Fibroblast of the conjunctiva (primary cell): ENCODE measurements at places on chromosomes 3 and 15.
A peak's percentile ranks its signal among the peaks of the same experiment; 100 is the strongest.

DNA sequence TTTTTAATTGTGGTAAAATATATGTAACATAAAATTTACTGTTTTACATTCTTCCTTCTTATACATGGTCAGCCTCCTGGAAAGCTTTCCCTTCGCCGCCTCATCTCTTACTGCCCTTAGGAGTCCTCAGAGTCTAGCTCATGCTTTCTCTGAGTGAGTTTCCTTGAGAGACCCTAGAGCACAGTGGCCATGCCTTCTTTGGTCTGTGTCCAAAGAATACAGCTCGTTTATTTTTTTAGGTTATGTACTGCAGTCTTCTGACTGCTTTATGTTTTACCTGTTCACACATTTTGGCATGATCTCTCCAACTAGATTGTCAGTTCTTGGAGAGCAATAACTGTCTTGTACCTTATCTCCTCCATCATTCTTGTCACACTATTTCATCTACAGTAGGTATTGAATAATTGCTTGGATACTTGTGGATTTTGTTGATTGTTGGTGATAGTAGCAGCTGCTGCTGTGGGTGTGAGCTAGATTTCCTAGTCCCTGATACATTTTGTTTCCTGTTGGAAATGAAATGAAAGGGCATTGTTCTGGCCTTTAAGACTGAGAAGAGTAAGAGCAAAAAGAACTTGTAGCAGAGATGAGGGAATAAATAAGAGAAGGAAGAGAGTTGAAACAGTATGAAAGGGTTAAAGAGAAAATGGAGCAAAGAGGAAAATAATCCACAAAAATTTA is 10.9 kb downstream of the ARIH2 start:
- no peak for DNase-seq

DNA sequence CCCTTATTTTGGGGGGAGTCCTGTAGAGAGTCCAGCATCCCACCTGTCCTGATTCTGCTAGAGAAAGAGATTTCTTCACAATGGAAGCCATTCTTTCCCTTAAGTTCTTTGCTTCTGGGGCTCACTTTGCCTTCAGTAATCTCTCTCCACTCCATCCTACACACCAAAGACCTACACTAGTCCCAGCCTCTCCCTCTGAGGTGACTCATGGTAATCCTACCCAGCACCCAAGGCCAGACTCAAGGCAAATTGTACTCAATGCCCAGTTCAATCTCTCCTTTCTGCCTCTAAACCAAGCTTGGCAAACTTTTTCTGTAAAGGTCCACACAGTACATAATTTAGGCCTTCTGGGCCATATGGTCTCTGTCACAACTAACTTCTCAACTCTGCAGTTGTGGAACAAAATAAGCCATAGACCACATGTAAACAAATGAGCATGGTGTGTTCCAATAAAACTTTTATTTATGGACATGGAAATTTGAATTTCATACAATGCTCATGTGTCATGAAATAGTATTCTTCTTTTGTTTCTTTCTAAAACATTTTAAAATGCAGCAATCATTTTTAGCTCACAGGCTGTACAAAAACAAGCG is 72.5 kb downstream of the MRPL46 start:
- DNase-seq, result no peak

DNA sequence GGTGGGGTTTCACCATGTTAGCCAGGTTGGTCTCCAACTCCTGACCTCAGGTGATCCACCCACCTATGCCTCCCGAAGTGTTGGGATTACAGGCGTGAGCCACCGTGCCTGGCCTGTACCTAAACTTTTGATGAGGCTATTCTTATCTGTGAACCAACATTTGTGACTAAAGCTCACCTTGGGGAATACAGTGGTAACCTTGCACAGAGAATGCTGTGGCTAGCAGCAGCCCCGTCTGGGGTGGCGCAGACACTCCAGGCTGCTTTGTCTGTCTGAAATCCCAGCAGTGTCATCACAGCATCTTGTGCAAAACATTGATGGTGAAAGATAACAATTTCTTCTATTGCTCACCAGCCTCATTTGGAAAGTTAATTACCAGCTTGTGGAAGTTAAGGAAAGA is 58.9 kb downstream of the CMTM8 start:
- no peak for DNase-seq

GRCh38 chr3:196117809-196118208 is 35.9 kb upstream of the TFRC start:
- DNase-seq, result no peak

- DNase-seq, result no peak
Measured at GRCh38 chr15:63986751-63987341, 59.4 kb downstream of the DAPK2 start.

DNA sequence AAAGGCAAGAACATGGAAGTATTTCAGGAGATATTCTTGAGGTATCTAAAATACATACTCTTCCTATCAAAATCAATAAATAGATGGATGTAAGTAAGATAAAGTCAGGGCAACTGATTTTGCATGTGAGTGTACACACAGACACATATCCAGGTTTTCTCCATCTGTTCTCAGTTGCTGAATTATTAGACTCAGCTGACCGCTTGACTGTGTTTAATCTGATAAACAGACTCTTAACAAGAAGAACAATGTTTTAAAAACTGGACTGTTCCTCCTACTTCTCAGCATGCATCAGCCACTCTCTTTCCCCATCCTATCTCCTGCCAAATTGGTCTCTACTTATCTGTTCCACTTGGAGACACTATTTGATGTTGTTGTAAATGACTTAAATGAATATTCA is 73.5 kb downstream of the GOLGA8G start:
- no peak for DNase-seq

- no peak for DNase-seq
Measured at GRCh38 chr15:34987609-34988026, 469 bp downstream of the ZNF770 start.

GRCh38 chr3:170109579-170110293 is 71.8 kb downstream of the PHC3 start:
- DNase-seq, result no peak

- DNase-seq, result no peak
Measured at GRCh38 chr3:13391308-13391707, 28.8 kb downstream of the NUP210 start.

- no peak for DNase-seq
Measured at GRCh38 chr15:100438570-100438969, 90.2 kb downstream of the CERS3 start.

DNA sequence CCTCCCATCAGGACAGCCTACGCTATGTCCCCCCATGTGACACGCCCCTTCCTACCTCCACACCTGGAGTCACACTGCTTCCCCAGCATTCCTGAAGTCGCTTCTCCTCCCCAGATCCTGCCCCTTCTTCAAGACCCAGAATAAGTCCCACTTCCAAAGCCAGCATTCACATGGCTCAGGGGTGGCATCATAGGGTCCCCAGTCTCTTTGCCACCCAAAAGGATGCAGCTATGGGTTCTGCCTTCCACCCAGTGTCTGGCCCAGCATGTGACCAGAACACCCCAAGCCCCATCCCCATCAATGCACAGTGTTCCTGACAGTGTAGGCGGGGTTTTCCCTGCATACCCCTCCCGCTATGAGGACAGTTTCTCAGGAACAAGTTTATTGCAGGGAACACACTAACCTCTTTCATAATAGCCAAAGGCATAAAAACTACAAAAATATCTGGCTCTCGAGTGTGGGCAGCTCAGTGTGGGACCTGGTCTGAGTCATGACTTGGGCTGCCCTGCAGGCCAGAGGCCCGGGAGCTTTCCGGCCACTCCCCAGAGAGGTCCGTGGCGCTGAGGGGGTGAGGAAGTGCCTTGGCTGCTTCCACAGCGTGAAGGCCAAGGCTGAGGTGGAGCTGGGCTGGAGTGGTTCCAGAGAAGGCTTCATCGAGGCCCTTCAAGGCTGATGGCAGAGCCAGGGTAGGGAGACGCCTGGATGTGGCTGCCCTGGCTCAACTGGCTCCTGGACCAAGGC is 5.8 kb downstream of the ISLR start:
- DNase-seq, result peak; percentile 71

DNA sequence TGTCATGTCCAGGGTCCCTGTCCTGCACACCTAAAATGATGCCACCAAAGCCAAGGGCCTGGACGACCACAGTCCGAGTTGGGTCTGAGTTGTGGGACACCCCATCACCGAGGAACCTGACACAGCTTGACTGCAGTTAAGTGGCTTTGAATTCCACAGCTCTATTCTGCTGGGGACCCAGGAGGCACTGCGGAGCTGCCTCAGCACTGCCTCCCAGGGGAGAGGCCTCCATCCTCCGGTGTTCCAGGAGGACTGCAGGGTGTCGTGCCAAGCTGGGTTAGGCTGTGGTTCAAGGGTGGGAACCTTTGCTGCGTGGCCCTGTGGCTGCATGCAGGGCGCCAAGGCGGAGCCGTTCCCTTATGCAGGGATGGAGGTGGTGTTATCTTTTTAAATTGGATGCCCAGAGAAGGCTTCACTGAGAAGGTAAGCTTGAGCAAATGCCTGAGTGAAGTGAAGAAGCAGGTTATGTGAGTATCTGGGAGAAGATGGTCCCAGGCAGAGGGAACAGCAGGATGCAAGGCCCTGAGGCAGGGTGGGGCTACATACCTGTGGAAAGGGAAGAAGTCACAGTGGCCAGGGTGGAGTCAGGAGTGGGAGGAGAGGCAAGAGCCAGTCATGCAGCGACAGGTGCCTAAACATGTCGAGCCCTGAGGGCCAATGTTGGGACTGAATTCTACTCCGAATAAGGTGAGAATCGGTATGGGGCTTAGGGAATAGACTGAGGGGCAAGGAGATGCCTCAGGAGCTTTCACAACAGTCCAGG is 144.8 kb downstream of the TPRA1 start:
- no peak for DNase-seq

- DNase-seq, result peak; percentile 43
Measured at GRCh38 chr3:196339493-196340254, 1.5 kb upstream of the TM4SF19 start.

- DNase-seq, result no peak
Measured at GRCh38 chr3:189921770-189922169, 198.9 kb downstream of the P3H2 start.

DNA sequence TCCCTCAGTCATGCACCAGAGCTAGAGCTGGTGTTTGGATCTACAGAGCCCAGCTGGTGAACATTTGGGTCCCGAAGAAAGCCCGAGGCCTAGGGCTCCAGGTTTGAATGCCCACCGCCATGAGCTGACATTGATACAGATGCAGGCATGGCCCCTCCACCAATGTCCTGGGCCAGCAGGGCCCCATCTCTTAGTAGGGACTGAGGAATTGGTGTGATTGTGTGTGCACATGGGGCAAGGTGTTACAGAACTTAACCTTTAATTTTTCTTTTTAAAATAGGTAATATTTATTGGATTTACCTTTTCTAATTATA is 11.0 kb downstream of the PODXL2 start:
- no peak for DNase-seq

- no peak for DNase-seq
Measured at GRCh38 chr3:42991341-42992315, 12.5 kb downstream of the GASK1A start.

DNA sequence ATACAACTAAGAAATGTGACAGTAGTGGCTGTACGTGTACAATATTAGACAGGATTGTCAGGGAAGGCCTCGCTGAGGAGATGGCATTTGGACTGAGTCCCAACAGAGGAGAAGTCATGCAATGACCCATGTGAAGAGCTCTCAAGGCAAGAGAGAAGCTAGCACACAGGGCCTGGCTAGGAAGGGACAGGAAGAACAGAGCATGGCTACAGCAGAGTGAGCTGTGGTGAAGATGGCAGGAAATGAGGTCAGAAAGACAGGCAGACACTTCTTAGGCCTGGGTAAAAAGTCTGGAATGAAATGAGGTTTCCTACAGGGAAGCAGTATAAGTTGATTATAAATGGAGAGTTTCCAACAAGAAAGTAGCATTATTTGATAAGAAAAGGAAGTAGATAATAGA is 33.2 kb upstream of the LEKR1 start:
- no peak for DNase-seq

GRCh38 chr15:49238342-49238741 is 68.3 kb downstream of the GALK2 start:
- no peak for DNase-seq

GRCh38 chr3:23455775-23456174 is 252.6 kb downstream of the UBE2E2 start:
- DNase-seq, result peak; percentile 67

DNA sequence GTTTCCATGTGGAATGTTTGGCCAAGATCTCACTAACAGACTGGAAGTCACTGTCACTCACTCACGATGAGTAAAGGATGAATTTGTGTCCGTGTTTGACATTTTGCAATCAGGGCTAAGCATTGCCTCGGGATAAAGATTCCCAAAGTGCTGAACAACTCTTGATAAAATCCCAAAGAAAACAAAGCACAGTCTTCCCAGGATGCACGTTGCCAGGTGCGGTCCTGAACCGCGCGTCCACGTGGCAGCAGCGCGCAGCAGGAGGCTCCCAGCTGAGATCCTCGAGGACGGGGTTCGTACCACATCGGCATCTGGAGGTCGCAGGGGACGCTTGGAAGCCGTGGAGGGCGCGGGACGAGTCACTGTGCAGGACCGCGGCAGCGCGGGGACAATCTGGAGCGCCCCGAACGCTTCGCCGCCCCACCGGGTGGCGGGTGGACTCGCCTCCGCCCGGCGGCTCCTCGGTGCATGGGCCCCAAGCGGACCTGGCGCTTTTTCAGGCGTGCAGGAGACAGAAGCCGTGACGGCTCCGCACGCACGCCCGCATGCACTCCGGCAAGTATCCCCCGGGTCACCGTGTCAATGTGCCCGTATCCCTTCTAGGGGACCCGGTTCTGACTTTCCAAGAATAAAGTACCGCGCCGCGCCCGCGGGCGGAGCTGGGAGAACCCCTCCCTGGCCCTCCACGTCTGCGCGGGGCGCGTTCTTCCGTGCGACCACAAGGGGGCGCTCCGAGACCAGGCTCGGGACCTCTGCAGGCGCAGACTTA is 17.7 kb downstream of the CPN2 start:
- DNase-seq, result peak; percentile 70

DNA sequence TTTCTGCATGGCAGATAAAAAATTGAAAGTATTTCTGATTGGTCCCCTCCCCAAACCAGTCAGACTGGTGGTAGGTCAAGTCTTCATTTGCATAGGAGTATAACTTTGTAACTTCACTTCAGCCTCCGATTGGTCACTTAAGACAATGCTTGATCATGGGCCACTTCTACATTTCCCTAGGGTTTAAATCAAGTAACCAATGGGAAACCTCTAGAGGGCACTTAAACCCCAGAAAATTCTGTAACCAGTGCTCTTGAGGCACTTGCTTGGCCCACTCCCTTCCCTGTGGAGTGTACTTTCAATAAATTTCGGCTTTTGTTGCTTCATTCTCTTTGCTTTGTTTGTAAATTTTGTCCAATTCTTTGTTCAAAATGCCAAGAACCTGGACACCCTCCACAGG is 225.5 kb downstream of the ARPP21 start:
- DNase-seq, result no peak

GRCh38 chr3:69699183-69699582 is 40.1 kb upstream of the MITF start:
- DNase-seq, result no peak

GRCh38 chr3:46399557-46399956 is 7.3 kb downstream of the CCR5AS start:
- no peak for DNase-seq

- DNase-seq, result no peak
Measured at GRCh38 chr3:66457252-66457651, 43.6 kb downstream of the LRIG1 start.

DNA sequence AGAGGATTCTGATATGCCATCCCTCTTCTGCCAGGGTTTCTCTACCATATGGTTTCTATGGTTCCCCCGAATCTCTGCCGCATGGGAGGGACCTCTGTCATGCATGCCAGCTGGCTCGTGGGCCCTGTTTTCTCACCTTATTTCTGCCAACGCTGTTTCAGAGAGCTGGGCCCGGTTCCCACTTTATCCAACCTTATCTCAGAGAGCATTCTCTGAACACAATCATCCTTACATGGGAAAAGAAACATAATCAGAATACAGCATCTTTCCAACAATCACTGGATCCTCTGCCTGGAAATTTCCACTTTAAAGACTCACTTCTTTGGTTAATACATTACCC is 234.5 kb upstream of the ZBTB20 start:
- DNase-seq, result no peak
